ENCODE measurements at places on chromosomes 1 and 21. TPM values are rescaled to one million over a fixed set of nuclear protein-coding genes. Genes with fewer than 3 reads are reported as not detected.
A peak's percentile ranks its signal among the peaks of the same experiment; 100 is the strongest.

DNA sequence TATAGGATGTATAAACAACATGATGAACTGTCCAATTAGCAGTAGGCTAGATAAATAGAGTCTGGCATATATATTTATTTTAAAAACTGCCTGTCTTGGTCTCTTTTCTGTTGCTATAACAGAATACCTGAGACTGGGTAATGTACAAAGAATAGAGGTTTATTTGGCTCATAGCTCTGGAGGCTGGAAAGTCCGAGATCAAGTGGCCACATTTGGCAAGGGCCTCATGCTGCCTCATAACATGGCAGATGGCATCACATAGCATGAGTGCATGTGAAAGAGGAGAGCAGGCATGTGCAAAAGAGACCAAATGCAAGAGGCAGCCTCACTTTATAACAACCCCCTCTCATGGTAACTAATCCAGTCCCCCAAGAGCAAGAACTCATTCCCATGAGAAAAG lies 6.0 kb downstream of the STYXL2 start:
- DNase-seq, result no peak
- H3K4me1 ChIP-seq, result peaks cover 7% of the 10 kb centered on the region
- no peaks in the 10 kb centered on the region for H3K27me3 ChIP-seq
- no peak overlapping the region for H3K4me3 ChIP-seq

- DNase-seq, result no peak
- no peak overlapping the region for H3K4me3 ChIP-seq
- no peaks in the 10 kb centered on the region for H3K36me3 ChIP-seq
- no peaks in the 10 kb centered on the region for H3K27me3 ChIP-seq
Observed at GRCh38 chr1:51712590-51712989, 95.7 kb downstream of the OSBPL9 start.

DNA sequence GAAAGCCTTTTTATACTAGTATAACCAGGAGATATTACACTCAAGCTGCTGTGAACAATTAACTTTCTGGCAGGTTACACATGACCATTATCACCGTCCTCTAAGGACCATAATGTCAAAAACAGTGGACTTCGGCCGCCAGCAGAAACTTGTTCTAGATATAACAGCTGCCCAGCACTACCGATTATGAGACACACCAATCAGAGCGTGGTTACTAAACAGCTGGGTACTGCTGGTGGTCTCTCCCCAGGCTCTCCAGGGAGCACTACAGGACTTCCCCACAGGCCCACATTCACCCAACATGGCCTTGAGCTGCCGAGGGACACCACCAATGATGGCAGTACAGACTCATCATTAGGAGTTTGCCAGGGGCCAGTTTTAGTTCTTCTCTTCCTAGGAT lies 57.9 kb upstream of the CTBS start:
- no peaks in the 10 kb centered on the region for H3K36me3 ChIP-seq
- H3K27ac ChIP-seq, result no peak overlapping the region
- H3K27me3 ChIP-seq, result no peaks in the 10 kb centered on the region
- H3K4me3 ChIP-seq, result no peak overlapping the region

C1QTNF12 gene
- total RNA-seq, result 2.4 TPM

GRCh38 chr1:214547747-214548146 lies 3.7 kb downstream of the PTPN14 start:
- H3K27me3 ChIP-seq, result peaks cover 5% of the 10 kb centered on the region
- H3K4me1 ChIP-seq, result no peaks in the 10 kb centered on the region
- no peak overlapping the region for H3K4me3 ChIP-seq
- no peaks in the 10 kb centered on the region for H3K36me3 ChIP-seq
- no peak for DNase-seq

PDC gene
- not detected for total RNA-seq

- no peaks in the 10 kb centered on the region for H3K27me3 ChIP-seq
- H3K27ac ChIP-seq, result no peak overlapping the region
- no peaks in the 10 kb centered on the region for H3K36me3 ChIP-seq
- H3K4me3 ChIP-seq, result no peak overlapping the region
- peaks cover 15% of the 10 kb centered on the region for H3K4me1 ChIP-seq
- no peak for DNase-seq
Observed at GRCh38 chr21:45920824-45921600, 60.6 kb upstream of the COL6A1 start.

- DNase-seq, result no peak
- H3K4me3 ChIP-seq, result peak overlapping the region; percentile 89
- peaks cover 11% of the 10 kb centered on the region for H3K36me3 ChIP-seq
Observed at GRCh38 chr1:31297277-31298247, 730 bp downstream of the ZCCHC17 start.

FCRL3 gene
- total RNA-seq, result 4.5 TPM

DNA sequence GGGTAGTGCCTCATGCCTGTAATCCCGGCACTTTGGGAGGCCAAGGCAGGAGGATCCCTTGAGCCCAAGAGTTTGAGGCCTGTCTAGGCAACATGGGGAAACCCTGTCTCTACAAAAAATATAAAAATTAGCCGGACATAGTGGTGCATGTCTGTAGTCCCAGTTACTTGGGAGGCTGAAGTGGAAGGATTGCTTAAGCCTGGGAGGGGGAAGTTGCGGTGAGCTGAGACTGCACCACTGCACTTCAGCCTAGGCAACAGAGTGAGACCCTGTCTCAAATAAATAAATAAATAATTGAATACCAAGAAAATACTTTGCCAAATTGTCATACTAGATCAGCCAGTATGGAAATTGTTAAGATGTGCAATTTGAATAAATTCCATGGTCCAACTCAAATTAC lies 5.9 kb upstream of the RBBP5 start:
- H3K27ac ChIP-seq, result no peak overlapping the region
- no peaks in the 10 kb centered on the region for H3K27me3 ChIP-seq
- DNase-seq, result no peak

- peaks cover 71% of the 10 kb centered on the region for H3K36me3 ChIP-seq
- no peak for DNase-seq
Observed at GRCh38 chr1:230907472-230908205, 39.3 kb upstream of the C1orf198 start.

DNA sequence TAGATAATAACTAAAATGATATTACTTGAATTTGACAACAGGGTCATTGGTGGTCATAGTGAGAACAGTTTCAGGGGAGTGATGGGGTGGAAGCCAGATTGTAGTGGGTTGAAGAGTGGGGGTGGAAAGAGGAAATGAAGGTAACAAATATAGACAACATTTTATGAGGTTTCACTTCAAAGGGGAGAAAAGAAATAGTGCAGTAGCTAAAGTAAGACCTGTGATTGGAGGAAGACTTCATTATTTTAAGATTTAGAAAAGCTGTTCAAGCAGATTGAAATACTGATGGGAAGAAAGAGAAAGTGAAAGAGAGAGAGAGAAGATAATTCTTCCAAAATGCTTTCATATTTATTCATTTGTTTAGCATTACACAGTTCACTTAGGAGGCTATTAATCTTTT lies 52.0 kb upstream of the KCNA3 start:
- H3K27ac ChIP-seq, result peak overlapping the region; percentile 30
- H3K4me3 ChIP-seq, result no peak overlapping the region
- peak; percentile 19 for DNase-seq
- no peaks in the 10 kb centered on the region for H3K27me3 ChIP-seq

- H3K4me3 ChIP-seq, result no peak overlapping the region
- DNase-seq, result no peak
- H3K4me1 ChIP-seq, result peaks cover 72% of the 10 kb centered on the region
- H3K27me3 ChIP-seq, result no peaks in the 10 kb centered on the region
Observed at GRCh38 chr1:154178911-154179811, 12.7 kb downstream of the TPM3 start.

GRCh38 chr1:236301080-236301957 lies 19.6 kb upstream of the ERO1B start:
- H3K27me3 ChIP-seq, result no peaks in the 10 kb centered on the region
- no peak overlapping the region for H3K4me3 ChIP-seq
- no peak overlapping the region for H3K27ac ChIP-seq
- DNase-seq, result no peak
- no peaks in the 10 kb centered on the region for H3K4me1 ChIP-seq
- H3K36me3 ChIP-seq, result no peaks in the 10 kb centered on the region

DNA sequence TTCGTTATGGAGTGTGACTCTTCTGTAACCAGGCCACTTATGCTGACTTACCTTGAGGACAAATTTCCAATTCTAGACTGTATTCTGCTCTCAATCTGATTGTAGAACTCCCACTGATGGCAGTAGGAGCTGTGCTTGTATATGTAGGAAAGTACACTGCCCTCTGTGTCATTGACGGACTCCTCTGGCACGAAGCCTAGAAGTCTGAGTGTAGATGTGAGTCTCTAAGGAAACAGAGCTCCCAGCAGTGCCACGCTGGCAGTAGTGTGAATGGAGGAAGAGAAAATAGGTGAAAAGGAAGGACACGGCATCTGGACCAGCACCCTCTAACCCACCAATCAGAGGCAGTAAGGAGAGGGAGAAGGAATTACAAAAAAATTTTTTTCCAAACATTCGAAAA lies 130.4 kb upstream of the ADGRL2 start:
- no peaks in the 10 kb centered on the region for H3K27me3 ChIP-seq
- no peaks in the 10 kb centered on the region for H3K36me3 ChIP-seq
- H3K4me3 ChIP-seq, result no peak overlapping the region
- no peak overlapping the region for H3K27ac ChIP-seq
- H3K4me1 ChIP-seq, result no peaks in the 10 kb centered on the region
- DNase-seq, result no peak

GRCh38 chr21:46081862-46082712 lies 15.8 kb upstream of the COL6A2 start:
- no peaks in the 10 kb centered on the region for H3K4me1 ChIP-seq
- H3K27ac ChIP-seq, result no peak overlapping the region
- no peaks in the 10 kb centered on the region for H3K36me3 ChIP-seq

GRCh38 chr1:90591970-90592356 lies 125.1 kb downstream of the BARHL2 start:
- no peaks in the 10 kb centered on the region for H3K4me1 ChIP-seq
- H3K27me3 ChIP-seq, result peaks cover 4% of the 10 kb centered on the region
- no peak for DNase-seq
- H3K4me3 ChIP-seq, result no peak overlapping the region
- no peak overlapping the region for H3K27ac ChIP-seq
- no peaks in the 10 kb centered on the region for H3K36me3 ChIP-seq

YBX1 gene
- 328 TPM for total RNA-seq

DNA sequence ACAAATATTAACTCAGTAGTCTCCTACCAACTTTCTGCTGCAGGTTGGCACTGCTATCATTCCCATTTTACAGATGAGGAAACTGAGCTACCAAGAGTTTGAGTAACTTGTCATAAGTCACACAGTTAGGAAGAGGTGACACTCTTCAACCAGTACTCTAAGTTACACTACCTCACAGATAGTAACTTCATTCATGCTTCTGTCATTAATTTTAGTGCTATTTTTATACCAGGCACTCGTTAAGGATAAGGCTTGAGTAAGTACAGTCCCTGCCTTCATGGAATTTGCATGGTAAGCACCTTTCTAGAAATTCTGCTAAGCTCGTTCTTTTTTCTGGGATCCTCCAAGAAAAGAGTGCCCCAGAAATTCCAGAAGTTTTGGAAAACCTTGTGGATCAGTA lies 78.7 kb downstream of the ZP4 start:
- no peaks in the 10 kb centered on the region for H3K4me1 ChIP-seq
- DNase-seq, result no peak
- no peaks in the 10 kb centered on the region for H3K27me3 ChIP-seq
- no peak overlapping the region for H3K4me3 ChIP-seq
- no peak overlapping the region for H3K27ac ChIP-seq
- no peaks in the 10 kb centered on the region for H3K36me3 ChIP-seq

- H3K27ac ChIP-seq, result no peak overlapping the region
- H3K36me3 ChIP-seq, result no peaks in the 10 kb centered on the region
- no peaks in the 10 kb centered on the region for H3K4me1 ChIP-seq
- H3K4me3 ChIP-seq, result no peak overlapping the region
- DNase-seq, result no peak
Observed at GRCh38 chr1:107662971-107663370, 302.0 kb downstream of the VAV3 start.

RAP1GAP gene
- total RNA-seq, result 0.23 TPM

DNA sequence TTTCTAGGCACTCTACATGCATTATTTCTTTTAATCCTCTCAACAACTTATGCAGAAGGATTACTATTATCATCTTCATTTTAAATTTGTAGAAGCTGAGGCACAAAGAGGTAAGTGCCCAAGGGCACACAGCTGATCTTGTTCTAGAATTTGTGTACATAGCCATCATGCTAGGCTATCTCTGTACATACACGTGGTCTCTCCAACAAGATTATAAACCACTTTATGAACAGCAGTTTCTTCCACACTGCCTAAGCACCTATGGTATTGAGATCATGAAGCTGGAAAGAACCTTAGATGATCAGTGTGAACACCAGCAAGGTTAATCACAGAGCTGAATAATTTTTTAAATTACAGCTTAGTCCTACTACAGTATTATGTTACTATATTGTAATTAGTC lies 28.9 kb downstream of the UCHL5 start:
- no peaks in the 10 kb centered on the region for H3K36me3 ChIP-seq
- DNase-seq, result no peak
- H3K4me3 ChIP-seq, result no peak overlapping the region
- no peaks in the 10 kb centered on the region for H3K4me1 ChIP-seq
- H3K27ac ChIP-seq, result no peak overlapping the region

GRCh38 chr21:41322496-41323382 lies 6.1 kb downstream of the FAM3B start:
- no peak for DNase-seq
- no peak overlapping the region for H3K4me3 ChIP-seq
- H3K27me3 ChIP-seq, result peaks cover 5% of the 10 kb centered on the region

DNA sequence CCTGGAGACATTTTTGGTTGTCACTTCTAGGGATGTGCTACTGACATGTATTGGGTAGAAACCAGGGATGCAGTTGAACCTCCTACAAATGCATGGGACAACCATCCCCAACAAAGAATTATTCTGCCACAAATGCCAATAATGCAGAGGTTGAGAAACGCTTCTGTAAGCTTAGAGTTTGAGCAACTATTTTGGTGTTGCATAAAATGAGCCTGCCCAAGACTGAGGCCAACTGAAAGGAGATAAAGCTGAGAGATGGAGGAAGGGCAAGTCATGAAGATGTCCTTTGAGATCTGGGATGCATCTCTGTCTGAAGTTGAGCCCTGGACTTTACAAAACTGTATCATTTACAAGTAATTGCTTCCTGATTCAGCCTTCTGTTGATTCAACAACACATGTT lies 106.9 kb downstream of the KCNJ15 start:
- H3K4me3 ChIP-seq, result no peak overlapping the region
- no peaks in the 10 kb centered on the region for H3K27me3 ChIP-seq
- H3K36me3 ChIP-seq, result no peaks in the 10 kb centered on the region
- H3K4me1 ChIP-seq, result no peaks in the 10 kb centered on the region
- H3K27ac ChIP-seq, result no peak overlapping the region
- DNase-seq, result no peak

TMEM200B gene
- not detected for total RNA-seq

DNA sequence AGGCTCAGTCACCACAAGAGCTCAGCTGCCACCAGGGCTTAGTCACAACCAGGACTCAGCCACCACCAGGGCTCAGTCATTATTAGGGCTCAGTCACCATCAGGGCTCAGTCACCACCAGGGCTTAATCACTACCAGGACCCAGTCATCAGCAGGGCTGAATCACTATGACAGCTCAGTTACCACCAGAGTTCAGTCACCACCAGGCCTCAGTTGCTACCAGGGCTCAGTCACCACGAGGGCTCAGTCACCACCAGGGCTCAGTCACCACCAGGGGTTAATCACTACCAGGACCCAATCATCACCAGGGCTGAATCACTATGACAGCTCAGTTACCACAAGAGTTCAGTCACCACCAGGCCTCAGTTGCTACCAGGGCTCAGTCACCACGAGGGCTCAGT lies 196.2 kb downstream of the NPHP4 start:
- no peak for DNase-seq
- no peaks in the 10 kb centered on the region for H3K4me1 ChIP-seq
- H3K36me3 ChIP-seq, result no peaks in the 10 kb centered on the region
- peaks cover 4% of the 10 kb centered on the region for H3K27me3 ChIP-seq
- no peak overlapping the region for H3K27ac ChIP-seq
- H3K4me3 ChIP-seq, result no peak overlapping the region

GRCh38 chr1:84913555-84913892 lies 20.5 kb upstream of the LPAR3 start:
- H3K27ac ChIP-seq, result no peak overlapping the region
- H3K4me1 ChIP-seq, result no peaks in the 10 kb centered on the region
- H3K27me3 ChIP-seq, result no peaks in the 10 kb centered on the region
- H3K4me3 ChIP-seq, result no peak overlapping the region
- H3K36me3 ChIP-seq, result no peaks in the 10 kb centered on the region
- no peak for DNase-seq
